GM12891 (cell line): ENCODE measurements at places on chromosomes 5 and 9.

- DNase-seq = no peak
Observed at GRCh38 chr5:178426326-178427130, 163.7 kb downstream of the COL23A1 start.

DNA sequence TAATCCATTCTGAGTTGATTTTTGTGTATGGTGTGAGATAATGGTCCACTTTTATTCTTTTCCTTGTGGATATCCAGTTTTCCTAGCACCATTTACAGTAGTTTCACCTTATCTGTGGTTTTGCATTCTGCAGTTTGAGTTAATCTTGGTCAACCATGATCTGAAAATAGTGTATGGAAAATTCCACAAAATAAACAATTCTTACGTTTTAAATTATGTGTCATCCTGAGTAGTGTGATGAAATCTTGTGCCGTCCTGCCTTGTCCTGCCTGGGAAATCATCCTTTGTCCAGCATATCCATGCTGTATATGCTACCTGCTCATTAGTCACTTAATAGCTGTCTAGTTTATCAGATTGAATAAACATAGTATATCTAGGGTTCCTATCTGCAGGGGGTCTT lies 42.1 kb downstream of the CDC42SE2 start:
- no peak for DNase-seq

DNA sequence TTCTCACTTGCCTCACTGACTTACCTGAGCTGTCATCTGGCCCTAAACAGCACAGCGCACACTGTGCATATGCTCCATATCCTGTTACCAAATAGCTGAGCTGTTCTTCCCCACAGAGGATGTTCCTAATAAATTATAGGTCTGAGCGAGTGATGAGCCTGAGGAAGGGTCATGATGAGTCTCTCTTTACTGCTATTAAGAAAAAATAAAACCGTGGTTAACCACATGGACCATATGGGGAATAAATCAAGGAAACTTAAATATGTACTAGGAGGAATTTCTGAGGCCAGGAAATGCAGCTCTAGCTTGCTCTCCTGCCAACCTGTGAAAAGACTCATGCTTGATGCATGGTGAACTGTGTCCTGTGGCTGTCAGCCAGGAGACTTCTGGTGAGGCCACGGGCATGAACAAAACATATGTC lies 424.8 kb upstream of the DMAC1 start:
- DNase-seq = no peak

DNA sequence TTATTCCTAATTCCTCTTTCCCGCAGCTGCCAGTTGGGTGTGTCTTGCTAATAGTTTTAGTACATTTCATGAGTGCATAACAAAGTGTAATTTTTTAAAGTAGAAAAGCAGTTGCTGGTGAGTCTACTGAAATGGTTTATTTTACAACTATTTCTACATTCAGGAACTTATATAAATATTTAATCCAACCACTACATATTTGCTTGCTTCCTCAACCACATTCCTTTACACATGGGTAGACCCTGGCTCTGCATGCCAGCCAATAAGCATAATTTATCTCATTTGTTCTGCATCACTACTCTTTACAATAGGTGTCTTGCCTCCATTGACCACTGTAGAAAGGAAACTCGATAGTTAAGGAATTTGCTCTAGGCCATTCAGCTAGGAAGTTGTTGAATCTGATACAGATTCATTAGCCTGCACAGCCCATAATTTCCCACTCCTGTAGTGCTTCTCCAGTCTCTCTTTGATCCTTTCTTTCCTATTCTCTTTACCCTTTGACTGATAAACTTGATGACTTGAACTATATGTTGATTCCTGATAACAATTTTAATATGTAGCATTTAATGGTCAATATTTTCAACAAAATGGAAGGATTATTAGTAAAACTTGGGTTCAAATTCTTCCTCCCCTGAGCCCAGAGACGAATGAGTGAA lies 342.5 kb upstream of the ACTBL2 start:
- DNase-seq = no peak

- no peak for DNase-seq
Observed at GRCh38 chr9:114989600-114990410, 59.4 kb upstream of the TNFSF8 start.

DNA sequence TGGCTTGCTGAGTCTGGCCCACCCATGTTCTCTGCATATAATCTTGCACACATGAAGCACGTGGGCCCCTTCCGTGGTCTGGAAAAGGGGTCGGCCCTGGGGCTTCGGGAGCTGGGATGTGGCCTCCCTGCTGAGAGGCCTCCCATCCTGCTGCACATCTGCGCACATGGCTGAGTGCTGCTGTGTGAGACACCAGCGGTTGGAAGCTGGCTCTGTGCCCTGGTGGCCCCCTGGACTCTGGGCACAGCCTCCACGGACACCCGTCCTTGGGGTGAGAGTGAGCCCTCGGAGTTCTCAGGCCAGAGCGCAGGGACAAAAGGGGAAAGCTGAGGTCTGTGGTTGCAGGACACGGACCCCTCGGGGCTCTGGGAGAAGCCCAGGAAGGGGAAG lies 115.8 kb downstream of the RXRA start:
- no peak for DNase-seq

GRCh38 chr9:86286278-86286677 lies 3.9 kb upstream of the ISCA1 start:
- no peak for DNase-seq

- DNase-seq = no peak
Observed at GRCh38 chr9:127176631-127177030, 54.2 kb upstream of the ANGPTL2 start.

DNA sequence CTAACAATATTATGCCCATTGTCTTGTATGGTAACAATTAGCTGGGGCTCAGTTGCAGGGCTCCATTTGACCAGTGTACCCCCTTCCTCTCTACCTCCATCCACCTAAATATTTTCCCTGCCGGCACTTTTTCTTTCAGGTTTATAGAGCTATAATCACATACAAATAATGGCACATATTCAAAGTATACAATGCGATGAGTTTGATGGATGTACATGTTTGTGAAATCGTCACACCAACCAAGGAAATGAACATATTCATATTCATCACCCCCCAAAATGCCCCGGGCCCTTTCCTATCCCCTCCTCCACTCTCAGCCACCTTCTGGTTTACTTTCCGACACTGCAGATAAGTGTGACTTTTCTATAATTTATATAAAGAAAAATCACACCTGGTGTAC lies 351.5 kb downstream of the GADD45G start:
- DNase-seq = no peak

DNA sequence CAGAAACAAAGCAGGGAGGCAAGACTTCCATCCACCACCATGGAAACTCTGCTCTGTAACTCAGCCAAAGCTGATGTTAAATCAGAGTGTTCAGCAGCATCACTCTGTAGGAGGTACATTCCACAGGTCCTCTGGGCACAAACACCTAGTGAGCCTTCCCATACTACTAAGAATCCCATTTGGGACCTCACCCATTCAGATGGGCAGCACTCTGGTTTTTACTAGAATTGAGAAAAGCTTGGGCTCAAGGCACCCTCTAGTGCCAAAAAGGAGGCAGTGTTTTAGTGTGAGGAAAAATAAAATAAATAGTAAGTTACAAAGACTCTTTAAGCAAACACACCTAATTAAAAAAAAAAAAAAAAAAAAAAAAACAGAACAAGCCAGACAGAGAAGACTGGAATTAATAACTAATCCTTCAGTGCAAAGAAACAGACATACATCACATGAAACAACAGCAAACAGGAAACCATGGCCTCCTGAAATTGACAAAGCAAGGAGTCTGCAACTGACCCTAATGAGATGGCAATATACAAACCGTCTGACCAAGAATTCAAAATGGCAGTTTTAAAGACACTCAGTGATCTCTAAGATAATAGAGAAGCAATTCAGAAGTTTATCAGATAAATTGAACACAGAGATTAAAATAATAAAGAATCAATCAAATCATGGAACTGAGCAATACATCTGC lies 159.5 kb downstream of the GNA14 start:
- no peak for DNase-seq

DNA sequence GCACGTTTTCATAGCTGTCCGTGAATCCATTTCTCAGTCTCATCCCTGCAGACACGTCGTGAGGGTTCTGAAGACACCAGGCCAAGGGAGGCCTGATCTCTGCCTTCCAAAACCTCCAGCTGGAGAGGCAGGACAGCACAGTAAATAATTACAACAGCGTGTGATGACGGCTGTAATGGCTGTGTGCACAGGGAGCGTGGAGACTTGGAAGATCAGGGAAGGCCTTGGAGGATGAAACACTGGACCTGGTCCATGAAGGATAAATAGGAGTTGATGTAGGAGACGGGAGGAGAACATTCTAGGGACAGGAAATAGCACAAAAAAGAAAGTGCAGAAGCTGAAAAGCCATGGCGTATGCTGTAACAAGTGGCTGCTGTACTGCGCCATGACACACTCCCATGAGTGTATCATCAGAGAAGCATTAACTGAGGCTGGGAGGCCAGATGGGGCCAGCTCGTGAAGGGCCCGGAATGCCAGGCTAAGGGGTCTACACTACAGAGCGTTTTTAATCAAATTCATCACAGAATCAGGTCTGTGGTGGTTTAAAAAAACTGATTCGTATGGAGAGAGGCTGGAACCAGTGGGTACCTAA lies 97.2 kb downstream of the CRB2 start:
- DNase-seq = no peak

DNA sequence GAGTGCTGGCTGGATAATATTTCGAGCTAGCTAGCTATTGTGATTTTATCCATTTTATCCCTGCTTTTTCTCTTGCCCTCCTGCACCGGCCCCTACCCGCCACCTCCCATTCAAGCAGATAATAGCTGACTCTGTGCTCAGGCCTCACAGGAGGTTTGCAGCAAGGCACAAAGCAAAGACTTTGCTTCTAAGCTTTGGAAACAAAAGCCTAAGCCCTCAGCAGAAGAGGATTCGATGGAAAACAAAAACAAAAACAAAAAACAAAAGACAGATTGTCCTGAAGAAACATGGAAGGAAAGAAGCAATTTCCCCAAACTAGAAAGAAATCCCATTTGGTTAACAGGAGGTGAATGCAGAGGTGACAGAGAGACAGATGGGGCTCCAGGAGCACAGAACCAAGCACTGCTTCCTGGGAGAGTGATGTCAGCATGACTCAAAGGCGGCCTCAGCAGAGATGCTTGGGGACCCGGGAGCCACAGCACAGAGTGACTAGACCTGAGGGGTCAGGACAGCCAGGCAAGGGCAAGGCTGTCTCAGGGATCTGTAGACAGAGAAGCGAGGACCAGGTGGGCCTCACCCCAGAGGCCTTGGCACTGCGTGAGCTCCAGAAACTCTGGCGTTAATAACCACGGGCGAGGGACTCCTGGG lies 28.4 kb downstream of the MTX3 start:
- DNase-seq = no peak

DNA sequence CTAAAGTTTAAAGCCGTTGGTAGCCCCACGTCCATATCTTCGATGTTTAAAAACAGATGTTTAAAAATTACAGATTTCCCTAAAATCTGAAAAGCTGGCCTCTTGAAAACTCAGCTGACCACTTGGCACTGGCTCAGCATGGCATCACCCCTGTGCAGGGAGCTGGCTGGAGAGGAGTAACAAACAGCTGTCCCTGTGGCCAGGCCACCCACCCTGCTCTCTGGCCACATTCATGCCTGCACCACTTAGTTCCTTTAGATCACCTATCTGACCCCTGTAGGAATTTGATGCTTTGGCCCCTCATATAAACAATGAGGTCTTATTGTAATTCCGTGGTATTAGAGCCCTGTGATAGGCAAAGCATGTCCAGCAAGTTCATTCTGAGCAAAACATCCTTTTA lies 107.5 kb downstream of the FRMD3 start:
- no peak for DNase-seq

DNA sequence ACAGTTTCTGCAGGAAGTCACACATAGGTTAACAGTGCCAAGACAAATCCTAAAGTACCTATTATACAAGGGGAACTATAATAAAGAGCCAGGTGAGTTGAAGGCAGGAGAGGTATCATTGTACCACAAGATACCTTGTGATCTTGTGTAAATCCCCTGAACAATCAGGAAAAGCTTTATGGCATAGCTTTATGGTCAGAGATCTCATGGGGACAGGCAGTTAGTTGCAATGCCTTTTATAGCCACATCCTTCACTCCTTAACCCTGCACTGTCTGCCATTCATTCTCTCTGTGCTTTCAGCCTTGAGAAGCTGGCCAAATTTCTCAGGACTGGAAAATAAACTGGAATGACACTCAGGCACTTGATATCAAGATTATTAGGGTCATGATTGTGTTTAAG lies 97.0 kb downstream of the GHR start:
- DNase-seq = no peak

GRCh38 chr5:22779499-22779898 lies 73.6 kb downstream of the CDH12 start:
- no peak for DNase-seq

- no peak for DNase-seq
Observed at GRCh38 chr5:114957384-114957783, 212.3 kb downstream of the TRIM36 start.

- no peak for DNase-seq
Observed at GRCh38 chr9:120910643-120911042, 16.0 kb downstream of the TRAF1 start.

DNA sequence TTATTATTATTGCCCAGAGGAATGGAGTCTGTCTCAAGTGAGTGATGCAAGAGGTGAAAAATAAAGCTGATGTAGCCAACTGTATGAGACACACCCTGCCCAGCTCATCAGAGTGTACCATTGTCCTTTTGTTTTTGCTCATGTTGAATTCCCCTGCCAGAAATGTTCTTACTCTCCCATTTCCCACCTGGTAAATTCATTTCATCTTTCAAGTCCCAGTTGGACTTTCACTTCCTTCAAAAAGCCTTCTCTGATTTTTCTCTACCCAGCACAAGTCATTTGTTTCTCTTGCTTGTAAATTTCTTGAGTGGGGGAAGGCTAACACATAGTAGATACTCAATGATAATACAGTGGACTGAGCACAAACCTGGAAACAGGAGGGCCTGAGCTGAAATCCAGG lies 394.5 kb upstream of the ZNF462 start:
- DNase-seq = no peak

DNA sequence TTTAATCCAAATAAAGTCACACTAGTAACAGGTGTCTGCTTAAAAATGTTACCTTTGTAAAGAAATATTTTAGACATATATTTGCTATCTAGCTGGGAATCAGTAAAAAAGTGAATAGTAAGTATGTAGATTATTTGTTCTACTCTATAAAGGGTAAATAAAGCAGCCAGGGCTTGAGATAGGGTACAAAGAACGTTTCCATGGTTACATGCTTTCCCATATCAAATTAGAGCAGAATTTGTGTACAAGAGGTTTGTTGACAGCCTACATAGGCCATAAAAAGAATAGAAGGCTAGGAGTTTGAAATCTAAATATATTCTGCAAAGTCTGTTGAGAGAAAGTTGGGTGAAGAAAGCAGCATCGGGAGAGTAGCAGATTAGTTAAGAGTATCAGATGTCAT lies 160.9 kb upstream of the POU5F2 start:
- no peak for DNase-seq

DNA sequence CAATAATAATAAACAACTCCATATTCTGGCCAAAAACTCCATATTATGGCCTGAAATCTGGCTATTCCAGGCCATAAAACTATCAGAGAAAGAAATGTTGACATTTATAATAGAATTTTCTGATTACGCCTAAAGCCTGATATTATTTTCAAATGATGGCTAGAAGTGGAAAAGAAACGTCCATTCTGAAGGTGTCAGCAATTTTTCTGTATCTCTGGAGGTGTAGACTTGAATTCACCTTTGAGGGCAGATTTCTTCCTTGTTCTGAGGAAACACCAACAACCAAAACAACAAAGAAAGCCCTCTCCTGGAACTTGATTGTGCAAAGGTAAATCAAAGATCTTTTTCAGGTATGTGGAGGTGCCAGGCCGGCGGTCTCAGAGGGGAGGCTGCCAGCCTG lies 390.7 kb downstream of the DMAC1 start:
- no peak for DNase-seq

GRCh38 chr5:30605693-30606268 lies 587.7 kb upstream of the CDH6 start:
- no peak for DNase-seq
